ENCODE measurements at places on chromosomes 1 and 21. TPM values are rescaled to one million over a fixed set of nuclear protein-coding genes. Genes with fewer than 3 reads are reported as not detected.

Gene TMPRSS15
- not detected for total RNA-seq

Gene OLFML2B
- total RNA-seq = not detected

Gene GJA8
- total RNA-seq = not detected

Gene NMNAT2
- total RNA-seq = not detected

- DNase-seq = peak; percentile 12
These were observed 553 bp downstream of the PTGER3 start for GRCh38 chr1:71046891-71047634.

DNA sequence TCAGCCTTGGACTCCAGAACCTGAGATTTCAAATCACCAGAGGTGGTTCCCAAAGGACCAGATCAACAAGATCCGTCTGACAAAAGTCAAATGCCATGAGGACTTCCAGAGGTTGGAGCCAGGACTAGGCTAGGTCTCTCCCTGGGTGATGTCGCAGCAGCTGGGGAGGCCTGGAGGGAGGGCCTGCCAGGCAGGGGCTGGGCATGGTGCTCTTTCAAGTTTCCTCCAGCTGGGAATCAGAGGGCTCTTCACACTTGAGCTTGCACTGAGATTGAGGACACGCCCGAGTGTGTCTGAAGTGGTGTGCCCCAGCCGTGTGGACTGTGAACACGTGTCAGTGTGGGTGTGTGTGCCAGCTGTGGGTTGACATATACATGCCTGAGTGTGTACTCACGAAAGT lies 21.3 kb upstream of the RSPO1 start:
- DNase-seq = no peak

DNA sequence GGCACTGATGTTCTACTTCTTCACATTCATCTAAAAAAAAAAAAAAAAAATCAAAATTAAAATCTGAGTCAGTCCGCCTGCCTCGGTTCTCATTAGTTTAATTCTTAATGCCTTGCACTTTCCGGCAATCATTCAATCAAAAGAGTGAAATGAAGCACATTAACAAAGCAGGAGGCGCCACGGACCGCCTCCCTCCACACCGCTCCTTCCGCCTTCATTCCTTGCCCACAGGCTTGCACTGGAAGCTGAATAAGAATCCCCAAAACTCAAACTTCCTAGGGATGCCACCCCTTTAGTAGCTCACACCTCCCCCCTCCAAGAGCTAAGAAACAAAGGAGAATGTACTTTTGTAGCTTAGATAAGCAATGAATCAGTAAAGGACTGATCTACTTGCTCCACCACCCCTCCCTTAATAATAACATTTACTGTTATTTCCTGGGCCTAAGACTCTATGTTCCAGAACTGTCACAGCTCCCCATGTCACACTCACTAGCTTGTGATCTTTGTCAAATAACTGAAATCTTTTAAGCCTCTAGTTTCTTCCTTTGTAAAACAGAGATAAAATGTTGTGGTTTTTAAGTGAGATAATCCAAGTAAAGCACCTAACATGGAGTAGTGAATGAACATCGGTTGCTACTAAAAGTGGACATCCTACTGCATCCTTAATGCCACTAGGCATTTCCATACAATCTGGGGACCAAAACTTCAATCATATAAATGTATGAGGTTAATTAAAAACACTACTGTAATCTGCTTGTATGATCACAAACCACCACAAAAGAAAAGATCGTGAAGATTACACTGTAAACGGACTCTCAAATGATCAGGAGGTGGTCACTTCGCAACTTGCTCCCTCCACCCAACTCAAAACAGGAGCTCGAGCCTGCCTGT lies 27.4 kb downstream of the LGALS8 start:
- DNase-seq = no peak

GRCh38 chr1:52614671-52615070 lies 12.5 kb downstream of the GPX7 start:
- DNase-seq = no peak

DNA sequence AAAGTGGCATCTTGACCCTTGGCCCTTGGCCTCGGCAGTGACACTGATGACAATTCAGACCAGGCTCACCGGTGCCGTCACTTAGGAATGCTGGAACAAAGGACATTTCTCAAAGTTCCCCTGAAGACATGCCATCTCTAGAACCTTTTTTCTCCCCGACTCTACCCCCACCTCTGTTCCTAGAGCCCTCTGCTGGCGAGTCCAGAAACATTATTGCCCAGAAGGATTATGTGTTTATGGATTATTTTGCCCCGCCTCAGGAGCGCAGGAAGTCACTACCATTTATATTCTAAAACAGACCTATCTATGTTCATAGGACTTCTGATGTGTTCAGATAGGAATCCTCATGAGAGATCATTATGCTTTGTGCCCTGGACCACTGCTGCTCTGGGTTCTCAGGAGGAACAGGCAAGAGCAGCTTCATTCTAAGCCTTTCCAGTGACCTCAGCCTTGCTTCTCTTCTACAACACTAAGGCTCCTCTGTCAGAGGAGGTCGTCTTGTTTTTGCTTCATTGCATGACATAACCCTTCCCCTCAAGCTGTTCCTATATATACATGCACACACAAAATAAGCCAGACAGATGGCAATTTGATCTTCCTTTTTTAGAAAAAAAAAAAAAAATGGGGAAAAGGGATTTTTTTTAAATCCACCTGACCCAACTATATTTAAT lies 12.4 kb upstream of the SHISA4 start:
- DNase-seq = no peak

DNA sequence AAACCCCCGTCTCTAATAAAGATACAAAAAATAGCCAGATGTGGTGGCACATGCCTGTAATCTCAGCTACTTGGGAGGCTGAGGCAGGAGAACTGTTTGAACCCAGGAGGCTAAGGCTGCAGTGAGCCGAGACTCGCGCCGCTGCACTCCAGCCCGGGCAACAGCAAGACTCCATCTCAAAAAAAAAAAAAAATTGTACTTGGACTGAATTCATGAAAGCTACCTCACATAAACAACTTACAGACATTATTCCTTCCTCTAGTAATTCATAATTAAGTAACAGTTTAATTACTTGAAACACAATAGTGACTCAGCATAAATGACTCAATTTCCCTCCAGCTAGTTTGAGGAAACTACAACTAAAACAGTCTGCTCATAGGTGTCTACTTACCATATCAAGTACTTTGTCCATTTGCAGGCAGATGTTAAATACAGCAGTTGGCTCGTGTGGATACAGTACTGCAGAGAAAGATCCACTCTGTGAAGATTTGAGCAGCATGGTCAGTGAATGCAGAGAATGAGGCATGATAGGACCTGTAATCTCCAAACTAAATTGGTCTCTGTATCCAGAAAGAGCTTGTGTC lies 9.4 kb downstream of the DONSON start:
- no peak for DNase-seq

DNA sequence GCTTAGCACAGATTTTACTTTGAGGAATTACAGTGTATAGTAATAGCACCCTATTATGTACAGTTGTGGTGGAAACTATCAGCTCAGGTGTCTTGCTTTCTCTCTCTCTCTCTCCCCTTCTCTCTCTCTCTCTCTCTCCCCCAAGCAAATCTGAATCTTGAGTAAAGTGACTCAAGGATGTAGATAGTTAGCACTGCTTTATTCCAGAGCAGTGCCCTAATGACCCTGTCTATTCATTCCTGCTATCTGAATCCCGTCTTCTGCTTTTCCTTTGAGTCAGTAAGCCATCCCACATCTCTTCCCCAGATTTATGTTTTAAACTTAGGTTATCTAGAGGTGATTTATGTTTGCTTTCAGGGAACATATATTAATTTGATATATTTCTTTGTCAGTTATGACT lies 5.2 kb upstream of the HPCAL4 start:
- DNase-seq = no peak

GRCh38 chr1:3581296-3582036 lies 29.8 kb downstream of the MEGF6 start:
- DNase-seq = no peak

DNA sequence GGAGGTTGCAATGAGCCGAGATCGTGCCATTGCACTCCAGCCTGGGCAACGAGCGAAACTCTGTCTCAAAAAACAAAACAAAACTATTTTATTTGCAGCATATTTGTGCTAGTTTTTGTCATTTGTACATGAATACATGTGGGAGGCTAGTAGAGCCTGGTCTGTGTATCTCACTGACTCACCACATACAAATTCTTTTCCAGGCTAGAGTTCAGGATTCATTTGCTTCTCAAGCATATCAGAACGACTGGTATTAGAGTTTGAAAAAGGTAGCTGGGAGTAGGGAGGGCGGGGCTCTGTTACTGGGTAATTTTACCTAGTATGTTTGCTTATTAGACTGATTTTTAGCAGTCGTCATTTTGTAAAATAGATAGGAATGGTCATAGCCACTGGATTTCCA lies 4.5 kb upstream of the TOR3A start:
- DNase-seq = no peak
